Smooth muscle cell of the coronary artery (primary cell): ENCODE measurements at places on chromosomes 3 and 15. TPM values are rescaled to one million over a fixed set of nuclear protein-coding genes. Genes with fewer than 3 reads are reported as not detected.

Gene GOLGA6B
- not detected in 2 replicates for total RNA-seq

Gene PLA2G4D
- total RNA-seq = not detected in 2 replicates

Gene NDN
- total RNA-seq = 35.3 and 35.7 TPM in 2 replicates

Gene LRRC31
- not detected in 2 replicates for total RNA-seq

Gene SH3GL3
- not detected in 2 replicates for total RNA-seq

Gene KBTBD13
- under 0.01 TPM in 1 of 2 replicates, not detected in the other for total RNA-seq

Gene SENP2
- 26.9 and 34.0 TPM in 2 replicates for total RNA-seq

Gene OR4F6
- total RNA-seq = not detected in 2 replicates

Gene C15orf39
- total RNA-seq = 0.94 and 2.3 TPM in 2 replicates

Gene TUSC7
- total RNA-seq = not detected in 2 replicates

Gene CFAP161
- total RNA-seq = 0.15 TPM in 1 of 2 replicates, not detected in the other

Gene GOLGA6L10
- total RNA-seq = 0.35 and 0.90 TPM in 2 replicates

Gene PAQR5
- 0.15 and 0.23 TPM in 2 replicates for total RNA-seq

Gene CD47
- total RNA-seq = 27.4 and 119 TPM in 2 replicates

Gene GPR156
- 0.23 TPM in 2 replicates for total RNA-seq

Gene ITGA11
- 26.3 and 65.5 TPM in 2 replicates for total RNA-seq

Gene BOC
- total RNA-seq = 0.38 and 19.7 TPM in 2 replicates

Gene FANCD2OS
- total RNA-seq = not detected in 2 replicates

Gene TRH
- total RNA-seq = not detected in 2 replicates

Gene FOXB1
- total RNA-seq = not detected in 2 replicates

Gene SST
- not detected in 2 replicates for total RNA-seq

Gene RBPMS2
- total RNA-seq = not detected in 2 replicates

Gene P2RY14
- total RNA-seq = not detected in 2 replicates

Gene FAM81A
- total RNA-seq = 0.35 TPM in 1 of 2 replicates, not detected in the other
